ENCODE measurements at places on chromosomes 12 and 14. TPM values are rescaled to one million over a fixed set of nuclear protein-coding genes. Genes with fewer than 3 reads are reported as not detected.

GRCh38 chr12:9731797-9732196, 1.1 kb downstream of the CLECL1 start:
- H3K4me1 ChIP-seq = peaks cover 27% of the 10 kb centered on the region
- peak overlapping the region; percentile 63 for H3K4me3 ChIP-seq
- DNase-seq = peak; percentile 46
- no peaks in the 10 kb centered on the region for H3K27me3 ChIP-seq
- peak overlapping the region; percentile 86 for H3K27ac ChIP-seq

GRCh38 chr12:49339464-49339861, 2.5 kb upstream of the C1QL4 start:
- H3K4me1 ChIP-seq = peaks cover 35% of the 10 kb centered on the region
- H3K27me3 ChIP-seq = peaks cover 50% of the 10 kb centered on the region
- no peaks in the 10 kb centered on the region for H3K36me3 ChIP-seq
- no peak for DNase-seq
- H3K4me3 ChIP-seq = no peak overlapping the region

DNA sequence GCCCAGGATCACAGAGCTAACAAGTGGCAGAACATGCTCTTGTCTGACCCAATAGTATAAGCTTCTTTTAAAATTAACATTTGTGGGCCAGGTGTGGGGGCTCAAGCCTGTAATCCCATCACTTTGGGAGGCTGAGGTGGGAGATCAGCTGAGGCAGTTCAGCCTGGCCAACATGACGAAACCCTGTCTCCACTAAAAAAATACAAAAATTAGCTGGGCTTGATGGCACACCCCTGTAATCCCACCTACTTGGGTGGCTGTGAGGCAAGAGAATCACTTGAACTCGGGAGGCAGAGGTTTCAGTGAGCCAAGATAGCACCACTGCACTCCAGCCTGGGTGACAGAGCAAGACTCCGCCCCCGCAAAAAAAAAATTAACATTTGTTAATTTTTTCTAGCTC, 33.0 kb upstream of the IL22 start:
- no peak for DNase-seq
- H3K4me3 ChIP-seq = no peak overlapping the region
- H3K36me3 ChIP-seq = no peaks in the 10 kb centered on the region

GRCh38 chr14:85556267-85556666, 26.3 kb downstream of the FLRT2 start:
- no peak for DNase-seq
- H3K27me3 ChIP-seq = no peaks in the 10 kb centered on the region

DNA sequence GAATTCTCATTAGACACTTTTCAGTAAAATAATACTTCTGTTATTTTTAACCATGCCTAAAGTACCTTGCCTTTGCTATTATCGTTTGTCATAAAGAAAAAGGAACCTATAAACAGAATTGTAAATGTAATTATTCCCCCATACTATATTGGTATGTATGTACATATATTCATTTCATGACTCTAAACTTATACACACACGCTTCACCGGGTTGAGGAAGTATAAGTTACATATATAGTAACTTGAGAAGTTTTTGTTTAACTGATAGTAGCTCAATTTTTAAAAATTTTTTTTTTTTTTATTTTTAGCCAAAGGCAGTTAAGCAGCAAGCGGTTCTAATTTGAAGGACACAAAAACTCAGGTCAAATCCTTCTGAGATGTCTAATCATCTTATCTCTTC, 107.6 kb downstream of the PLEKHG7 start:
- no peaks in the 10 kb centered on the region for H3K27me3 ChIP-seq
- peaks cover 21% of the 10 kb centered on the region for H3K4me1 ChIP-seq
- peaks cover 17% of the 10 kb centered on the region for H3K36me3 ChIP-seq
- H3K27ac ChIP-seq = no peak overlapping the region
- H3K4me3 ChIP-seq = no peak overlapping the region

DNA sequence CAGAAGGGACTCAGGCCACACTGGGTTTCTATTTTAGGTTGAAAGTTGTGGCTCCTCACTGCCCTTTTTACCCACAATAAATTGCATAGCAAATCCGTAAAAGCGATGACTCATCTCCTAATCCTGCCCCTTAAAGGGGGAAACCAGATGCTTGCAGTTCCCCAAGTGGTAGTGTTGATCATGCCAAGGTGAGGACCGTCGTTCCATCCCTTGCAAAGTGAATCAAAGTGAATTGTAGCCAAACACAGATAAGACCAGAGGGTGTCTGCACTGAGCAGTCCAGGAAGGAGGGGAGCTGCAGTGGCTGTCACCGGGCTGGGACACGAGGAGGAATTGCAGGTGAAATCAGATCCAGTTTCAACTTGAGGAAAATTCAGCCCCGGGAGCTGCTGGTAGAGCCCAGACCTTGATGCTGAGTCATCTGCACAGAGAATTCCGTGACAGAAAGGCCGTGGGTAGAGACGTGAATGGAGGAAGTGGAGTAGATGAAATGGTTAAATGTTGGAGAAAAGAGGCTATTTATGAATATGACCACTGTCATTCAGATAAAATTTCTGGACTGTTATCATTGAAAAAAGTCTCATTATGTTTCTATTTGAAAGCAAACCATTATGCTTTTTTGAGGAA, 44.2 kb upstream of the MMP17 start:
- peaks cover 14% of the 10 kb centered on the region for H3K36me3 ChIP-seq
- H3K4me3 ChIP-seq = no peak overlapping the region
- peaks cover 10% of the 10 kb centered on the region for H3K4me1 ChIP-seq
- no peak for DNase-seq
- no peak overlapping the region for H3K27ac ChIP-seq

DNA sequence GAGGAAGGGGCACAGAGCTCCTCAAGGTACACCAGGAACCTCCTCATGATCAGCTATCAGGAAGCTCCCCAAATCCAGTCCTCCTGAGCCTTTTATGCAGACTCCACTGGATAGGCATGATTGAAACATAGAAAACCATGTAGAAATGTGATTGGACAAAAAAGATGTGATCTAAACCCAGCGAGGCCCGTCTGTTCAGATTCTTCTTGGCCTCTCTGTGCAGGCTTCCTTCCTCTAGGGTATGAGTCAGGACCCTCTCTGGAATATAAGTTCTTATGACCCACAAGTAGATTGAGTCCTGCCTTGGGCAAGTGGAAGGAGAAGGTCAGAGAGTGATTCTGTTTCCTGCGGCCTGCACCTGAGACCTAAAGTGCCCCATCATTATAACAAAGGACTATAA, 166.3 kb downstream of the PHLDA1 start:
- no peak overlapping the region for H3K4me3 ChIP-seq
- H3K36me3 ChIP-seq = no peaks in the 10 kb centered on the region
- no peak overlapping the region for H3K27ac ChIP-seq
- no peaks in the 10 kb centered on the region for H3K4me1 ChIP-seq

- H3K4me1 ChIP-seq = peaks cover 11% of the 10 kb centered on the region
- H3K36me3 ChIP-seq = no peaks in the 10 kb centered on the region
- no peak overlapping the region for H3K27ac ChIP-seq
Measured at GRCh38 chr12:42039577-42039976, 105.1 kb downstream of the GXYLT1 start.

GRCh38 chr12:12561371-12562015, 1.2 kb downstream of the DUSP16 start:
- H3K4me3 ChIP-seq = peak overlapping the region; percentile 87
- no peaks in the 10 kb centered on the region for H3K36me3 ChIP-seq
- peak; percentile 25 for DNase-seq
- H3K27me3 ChIP-seq = peaks cover 20% of the 10 kb centered on the region
- H3K27ac ChIP-seq = peak overlapping the region; percentile 96

DNA sequence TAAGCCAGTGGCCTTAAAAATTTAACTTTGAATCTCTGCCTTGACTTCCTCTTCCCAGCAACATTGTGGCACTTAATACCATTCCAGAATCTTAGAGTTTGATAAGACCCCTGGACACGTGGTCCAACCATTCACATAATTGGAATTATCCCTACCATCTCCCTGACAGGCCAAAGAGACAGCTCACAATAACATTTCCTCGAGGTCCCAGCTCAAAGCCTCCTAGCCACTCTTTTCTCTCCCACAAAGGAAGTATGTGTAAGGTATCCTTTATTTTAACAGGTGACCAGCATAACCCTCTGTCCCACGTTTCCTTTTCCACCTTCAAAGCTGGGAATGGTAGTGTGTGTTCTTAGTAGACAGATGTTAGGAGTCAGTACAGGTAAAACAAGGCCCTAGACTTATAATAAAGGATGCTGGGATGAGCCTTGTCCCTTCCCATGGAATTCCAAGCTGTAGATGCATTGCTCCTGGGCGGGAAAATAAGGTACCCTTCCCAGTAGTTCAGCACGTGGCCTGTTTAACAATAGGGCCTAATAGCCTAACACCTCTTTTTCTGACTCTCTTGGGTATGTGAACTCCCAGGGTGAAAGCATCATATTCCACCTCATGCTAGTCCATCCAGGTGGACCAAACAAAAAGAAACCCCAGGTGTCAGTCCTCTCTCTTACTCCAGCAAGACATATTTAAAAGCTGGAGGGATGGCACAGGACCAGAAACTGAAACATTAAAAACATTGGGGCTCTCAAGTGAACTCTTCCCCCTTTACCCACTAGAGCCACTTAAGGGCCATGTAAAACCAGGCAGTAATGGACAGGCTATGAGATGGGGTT, 37.5 kb upstream of the COL2A1 start:
- H3K27me3 ChIP-seq = no peaks in the 10 kb centered on the region
- DNase-seq = no peak
- peaks cover 15% of the 10 kb centered on the region for H3K4me1 ChIP-seq
- H3K36me3 ChIP-seq = peaks cover 19% of the 10 kb centered on the region

- DNase-seq = no peak
- H3K4me1 ChIP-seq = peaks cover 18% of the 10 kb centered on the region
- H3K36me3 ChIP-seq = no peaks in the 10 kb centered on the region
- no peak overlapping the region for H3K4me3 ChIP-seq
- no peaks in the 10 kb centered on the region for H3K27me3 ChIP-seq
Measured at GRCh38 chr12:45259675-45260074, 43.8 kb downstream of the ANO6 start.

DNA sequence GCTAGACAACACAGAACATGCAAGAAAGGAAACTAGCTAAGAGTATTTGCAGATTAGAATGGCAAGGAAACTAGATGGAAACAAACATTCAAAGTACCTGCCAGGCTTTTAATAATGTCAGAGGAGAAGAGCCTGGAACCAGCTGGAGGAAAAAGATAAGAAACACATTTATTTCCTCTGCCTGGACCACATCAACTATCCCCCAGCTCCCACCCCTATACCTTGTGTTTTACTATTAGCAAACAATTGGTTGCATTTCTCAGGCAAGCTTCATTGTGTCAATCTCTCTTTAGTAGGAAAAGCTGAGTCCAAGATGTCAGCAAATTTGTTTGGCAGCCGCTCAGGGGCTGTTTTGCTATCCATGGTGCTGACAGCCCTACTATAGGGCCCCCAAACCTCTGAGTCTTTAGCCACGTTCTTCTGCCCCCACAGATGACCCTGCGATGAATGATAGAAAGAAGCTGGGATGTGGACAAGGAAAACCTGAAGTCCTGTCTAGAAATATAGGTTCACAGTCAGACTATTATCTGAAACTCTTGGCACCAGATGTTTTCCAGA, 11.6 kb upstream of the SYNDIG1L start:
- H3K27me3 ChIP-seq = peaks cover 20% of the 10 kb centered on the region
- no peak for DNase-seq
- H3K4me1 ChIP-seq = no peaks in the 10 kb centered on the region
- H3K4me3 ChIP-seq = no peak overlapping the region
- H3K27ac ChIP-seq = no peak overlapping the region

- H3K36me3 ChIP-seq = peaks cover 10% of the 10 kb centered on the region
- H3K4me1 ChIP-seq = peaks cover 6% of the 10 kb centered on the region
- no peak overlapping the region for H3K4me3 ChIP-seq
Measured at GRCh38 chr12:38745601-38746000, 159.8 kb downstream of the CPNE8 start.

DNA sequence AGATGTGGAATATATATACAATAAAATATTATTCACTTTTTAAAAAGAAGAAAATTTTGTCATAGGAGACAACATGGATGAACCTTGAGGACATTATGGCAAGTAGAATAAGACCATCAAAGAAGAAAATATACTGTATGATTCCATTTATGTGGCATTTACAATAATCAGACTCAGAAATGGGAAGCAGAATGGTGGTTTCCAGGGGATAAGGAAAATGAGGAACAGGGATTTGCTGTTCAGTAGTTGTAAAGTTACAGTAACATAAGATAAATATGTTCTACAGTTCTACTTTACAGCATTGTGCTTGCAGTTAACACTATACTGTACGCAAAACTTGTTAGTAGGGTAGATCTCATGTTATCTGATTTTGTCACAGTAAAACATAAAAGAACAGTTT, 1271.0 kb downstream of the LRFN5 start:
- DNase-seq = no peak
- H3K4me1 ChIP-seq = no peaks in the 10 kb centered on the region
- no peaks in the 10 kb centered on the region for H3K36me3 ChIP-seq
- no peaks in the 10 kb centered on the region for H3K27me3 ChIP-seq
- H3K4me3 ChIP-seq = no peak overlapping the region

DNA sequence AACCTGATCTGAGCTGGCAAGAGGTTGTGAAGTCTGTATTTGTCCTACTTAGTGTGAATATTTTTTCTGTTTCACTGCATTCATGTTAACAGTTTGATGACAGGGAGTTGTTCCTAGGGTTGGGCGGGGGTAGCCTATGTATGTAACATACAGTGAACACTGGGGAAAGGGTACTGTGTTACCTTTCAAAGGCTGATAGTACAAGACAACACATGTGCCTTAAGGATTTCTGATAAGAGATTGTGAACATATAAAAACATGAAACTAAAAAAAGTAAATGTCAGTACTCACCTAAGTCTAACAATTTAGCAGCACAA, 30.5 kb upstream of the GRIP1 start:
- no peak for DNase-seq
- no peak overlapping the region for H3K27ac ChIP-seq
- no peaks in the 10 kb centered on the region for H3K36me3 ChIP-seq
- no peaks in the 10 kb centered on the region for H3K27me3 ChIP-seq

DNA sequence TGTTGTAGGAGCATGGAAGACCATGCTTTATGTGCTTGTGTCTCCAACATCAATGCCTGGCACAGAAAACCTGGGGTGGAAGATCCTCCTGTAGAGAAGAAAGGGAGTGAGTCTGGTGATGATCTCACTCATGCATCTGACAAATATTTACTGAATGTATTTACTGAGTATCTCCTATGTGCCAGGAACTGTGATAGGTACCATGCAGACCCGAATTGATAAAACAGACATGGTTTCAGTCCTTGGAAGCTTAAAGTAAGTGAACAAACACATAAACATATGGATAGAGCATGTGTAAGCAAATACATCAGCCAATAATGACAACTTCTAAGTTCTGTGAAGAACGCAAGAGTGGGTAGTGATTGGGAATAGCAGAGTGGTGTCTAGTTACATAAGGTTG, 117.0 kb upstream of the CCDC198 start:
- no peak overlapping the region for H3K27ac ChIP-seq
- H3K4me3 ChIP-seq = no peak overlapping the region
- no peak for DNase-seq
- H3K36me3 ChIP-seq = no peaks in the 10 kb centered on the region
- peaks cover 3% of the 10 kb centered on the region for H3K27me3 ChIP-seq
- H3K4me1 ChIP-seq = no peaks in the 10 kb centered on the region

GRCh38 chr14:20956376-20956976, 1.2 kb downstream of the RNASE2 start:
- DNase-seq = no peak
- H3K4me1 ChIP-seq = peaks cover 4% of the 10 kb centered on the region
- no peak overlapping the region for H3K27ac ChIP-seq
- no peaks in the 10 kb centered on the region for H3K36me3 ChIP-seq
- H3K4me3 ChIP-seq = no peak overlapping the region
- H3K27me3 ChIP-seq = peaks cover 49% of the 10 kb centered on the region

The CFAP251 gene
- not detected for polyA plus RNA-seq

The TAS2R42 gene
- not detected for polyA plus RNA-seq

The SRRM4 gene
- not detected for polyA plus RNA-seq

The AQP6 gene
- polyA plus RNA-seq = not detected

The KCNJ8 gene
- not detected for polyA plus RNA-seq

The B3GNT4 gene
- polyA plus RNA-seq = 0.84 TPM

The MGAT2 gene
- 28.3 TPM for polyA plus RNA-seq

The OTUB2 gene
- 0.08 TPM for polyA plus RNA-seq

The SSTR1 gene
- not detected for polyA plus RNA-seq

The CKAP4 gene
- polyA plus RNA-seq = 3.7 TPM

All from naive B cell (primary cell).